ENCODE measurements at places on chromosomes 13 and 19.

DNA sequence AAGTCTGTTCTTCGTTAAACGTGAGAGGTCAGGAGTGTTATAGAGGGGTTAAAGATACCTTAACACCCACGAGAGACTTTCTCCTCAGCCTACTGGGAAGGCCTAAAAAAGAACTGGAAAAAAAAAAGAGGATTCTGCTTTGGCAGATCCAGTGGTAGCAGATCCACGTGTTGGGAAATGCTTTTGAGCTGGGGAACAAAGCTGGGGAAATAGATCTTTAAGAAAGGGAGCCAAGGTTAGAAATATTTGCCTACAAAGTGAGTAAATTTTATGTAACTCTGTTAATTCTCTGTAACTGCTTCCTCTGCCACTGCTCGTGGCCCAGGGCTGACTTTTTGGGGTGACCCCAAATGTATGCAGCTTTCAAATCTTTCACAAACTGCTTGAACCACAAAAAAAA lies 11.7 kb downstream of the RFX2 start:
- no peak for DNase-seq

DNA sequence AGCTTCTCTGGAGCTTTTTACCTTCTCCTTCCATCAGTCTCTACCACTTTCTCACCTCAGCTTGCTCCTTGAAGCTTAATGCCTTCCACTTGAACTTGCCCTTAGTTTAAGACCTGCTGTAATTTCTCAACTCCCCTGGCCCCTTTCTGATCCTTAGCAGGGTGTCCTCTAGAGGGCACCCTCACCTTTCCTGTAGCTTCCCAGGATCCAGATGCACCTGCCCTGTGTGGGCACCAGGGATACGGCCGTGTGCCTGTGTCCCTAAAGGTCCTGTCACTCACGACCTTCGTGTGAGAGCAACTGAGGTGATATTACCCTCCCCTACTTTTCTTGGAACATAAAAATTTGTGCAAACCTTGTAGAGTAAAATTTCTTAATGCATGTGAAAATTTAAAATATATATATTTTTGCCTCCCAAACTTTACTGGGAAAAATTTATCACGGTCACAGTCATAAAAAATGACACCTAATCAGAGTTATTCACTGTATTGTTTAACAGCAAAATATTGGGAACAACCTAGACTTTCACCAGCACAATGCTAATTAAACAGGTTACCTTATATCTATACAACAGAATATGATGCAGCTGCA lies 46.4 kb downstream of the PSG3 start:
- no peak for DNase-seq

DNA sequence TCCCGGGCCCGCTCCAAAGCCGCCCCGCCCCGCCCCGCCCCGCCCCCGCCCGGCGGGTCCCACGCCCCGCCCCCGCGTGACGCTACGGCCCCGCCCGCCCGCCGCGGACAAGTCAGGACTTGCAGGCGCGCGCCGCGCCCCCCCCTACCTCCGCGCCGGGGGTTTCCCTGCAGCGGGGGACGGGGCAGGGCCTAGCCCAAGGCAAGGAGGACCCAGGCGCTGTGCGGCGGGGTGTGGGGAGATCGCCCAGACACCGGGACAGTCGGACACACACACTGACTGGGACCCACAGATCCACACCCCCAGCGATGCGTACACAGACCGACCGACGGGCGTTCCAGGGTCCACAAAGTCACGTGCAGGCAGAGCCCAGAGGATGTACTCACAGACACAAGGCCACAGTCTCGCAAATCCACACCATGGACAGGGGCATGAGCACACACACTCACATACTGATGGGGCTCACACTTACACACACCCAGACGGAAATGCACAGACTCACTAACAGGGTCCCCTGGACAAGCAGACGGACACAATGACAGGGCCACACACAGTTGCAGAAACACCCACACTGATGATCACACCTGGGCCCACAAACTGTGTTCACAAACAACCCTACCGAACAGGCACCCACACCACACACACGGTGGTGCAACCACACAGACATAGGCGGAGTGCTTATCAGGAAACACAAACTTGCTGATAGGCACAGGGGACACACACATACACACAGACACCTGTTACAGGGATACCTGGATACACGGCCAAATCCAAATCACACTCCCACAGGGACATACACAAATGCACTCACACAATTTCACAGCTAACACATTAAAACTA lies 436 bp upstream of the BBC3 start:
- DNase-seq: peak; percentile 98

DNA sequence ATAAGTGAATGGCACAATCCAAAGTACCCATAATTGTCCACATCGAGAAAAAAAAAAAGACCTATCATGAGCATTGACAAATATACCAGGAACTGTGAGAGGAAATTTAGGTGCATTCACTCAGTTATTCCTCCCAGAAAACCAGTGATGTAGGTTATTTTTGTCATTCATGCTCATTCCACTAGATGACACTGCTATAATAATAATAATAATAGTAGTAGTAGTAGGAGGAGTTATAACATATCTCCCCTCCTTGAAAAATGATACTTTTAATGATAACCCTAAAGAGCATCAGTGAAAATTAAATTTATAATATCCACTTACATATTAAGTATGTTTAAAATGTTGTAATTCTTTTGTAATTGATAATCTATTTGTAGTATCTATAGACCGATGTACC lies 463.9 kb upstream of the MIR17HG start:
- DNase-seq: no peak

- DNase-seq: no peak
Observed at GRCh38 chr13:45615501-45616101, at the start of gene ERICH6B. ERICH6B (minus strand) TSS chr13:45615739; CDS start chr13:45597005, 18,734 bp downstream.

GRCh38 chr13:52830946-52831345 lies 17.5 kb downstream of the PCDH8 start:
- no peak for DNase-seq

- DNase-seq: no peak
Observed at GRCh38 chr13:45276913-45277312, 64.1 kb downstream of the TPT1 start.

DNA sequence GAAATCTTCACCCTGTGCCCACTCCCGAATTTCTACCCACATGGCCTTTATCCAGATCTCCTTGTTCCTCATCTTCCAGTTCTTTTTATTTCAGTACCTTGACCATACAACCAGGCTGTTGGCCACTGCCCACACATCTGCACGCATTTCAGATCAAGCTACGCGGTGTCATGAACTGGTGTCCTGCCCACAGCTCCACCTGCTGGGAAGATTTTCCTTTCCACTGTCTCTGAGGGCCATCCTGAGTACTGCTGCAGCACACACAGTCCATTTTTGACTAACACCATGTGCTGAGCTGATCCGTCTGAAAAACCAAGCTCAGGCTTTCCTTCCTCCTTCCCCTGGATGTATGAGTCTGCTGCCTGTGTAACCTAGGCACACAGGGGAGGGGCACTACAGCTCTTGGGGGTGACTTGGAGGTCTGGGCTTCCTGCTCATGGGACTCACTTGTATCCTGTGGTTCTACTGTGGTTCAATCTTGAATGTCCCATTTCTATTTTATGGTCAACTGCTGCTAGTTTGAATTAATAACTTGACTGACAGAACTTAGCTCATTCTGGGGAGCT lies 71.9 kb downstream of the WASF3 start:
- DNase-seq: no peak

GRCh38 chr13:59842507-59842906 lies 321.2 kb downstream of the DIAPH3 start:
- DNase-seq: no peak

GRCh38 chr19:54149021-54149812 lies 10.3 kb downstream of the LENG1 start:
- DNase-seq: no peak

DNA sequence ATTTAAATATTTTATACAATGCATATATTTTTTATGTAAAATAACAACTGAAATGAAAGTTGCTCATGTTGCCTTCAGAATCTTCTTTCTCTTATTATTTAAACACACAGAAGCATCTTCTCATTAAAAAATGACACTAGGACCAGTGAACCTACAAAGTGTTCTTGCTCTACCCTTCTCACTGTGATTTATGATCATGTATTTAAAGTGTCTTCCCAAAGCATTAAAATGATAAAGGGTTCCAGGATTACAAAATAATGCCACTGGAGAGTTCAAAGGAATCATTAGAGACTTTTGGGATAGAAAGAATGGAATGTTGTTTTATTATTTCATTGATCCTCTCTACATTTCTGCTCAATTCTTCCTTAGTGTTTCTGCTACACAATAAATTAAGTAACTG lies 643.6 kb upstream of the SLITRK1 start:
- no peak for DNase-seq

GRCh38 chr13:110916301-110917142 lies 1.7 kb upstream of the ANKRD10 start:
- DNase-seq: no peak

- no peak for DNase-seq
Observed at GRCh38 chr19:41863209-41863931, 3.3 kb downstream of the RPS19 start.

DNA sequence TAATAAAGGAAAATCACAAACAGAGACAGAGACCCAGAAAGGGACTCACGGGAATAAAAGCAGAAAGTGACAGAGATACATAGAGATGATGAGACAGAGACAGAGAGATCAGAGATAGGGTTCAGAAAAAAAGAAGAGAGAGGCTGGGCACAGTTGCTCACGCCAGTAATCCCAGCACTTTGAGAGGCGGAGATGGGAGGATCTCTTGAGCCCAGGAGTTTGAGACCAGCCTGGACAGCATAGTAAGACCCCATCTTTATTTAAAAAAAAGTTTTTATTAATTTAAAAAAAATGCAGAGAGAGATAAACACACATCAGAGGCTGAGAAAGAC lies 19.4 kb upstream of the FOSB start:
- no peak for DNase-seq

GRCh38 chr19:2983351-2984214 lies 6.2 kb downstream of the TLE6 start:
- no peak for DNase-seq

GRCh38 chr19:17041976-17042375 lies 15.4 kb upstream of the CPAMD8 start:
- no peak for DNase-seq

- peak; percentile 41 for DNase-seq
Observed at GRCh38 chr19:17687857-17688784, at the start of gene UNC13A. UNC13A (minus strand) TSS chr19:17688354; CDS start chr19:17688199, 155 bp downstream.

- no peak for DNase-seq
Observed at GRCh38 chr19:41861846-41862245, 1.8 kb downstream of the RPS19 start.

- no peak for DNase-seq
Observed at GRCh38 chr13:110478405-110479214, 82.9 kb downstream of the RAB20 start.

- peak; percentile 68 for DNase-seq
Observed at GRCh38 chr19:3359015-3359918, 7.1 kb upstream of the NFIC start.
